Left ventricle myocardium inferior (tissue), 1 donor: ENCODE measurements at places on chromosomes 16 and 17. TPM values are rescaled to one million over a fixed set of nuclear protein-coding genes. Genes with fewer than 3 reads are reported as not detected.

The PRSS27 gene
- 0.11 TPM for total RNA-seq

The CCL7 gene
- not detected for total RNA-seq

The NUBP1 gene
- 50.6 TPM for total RNA-seq

The AURKB gene
- 1.2 TPM for total RNA-seq

The HS3ST6 gene
- not detected for total RNA-seq

DNA sequence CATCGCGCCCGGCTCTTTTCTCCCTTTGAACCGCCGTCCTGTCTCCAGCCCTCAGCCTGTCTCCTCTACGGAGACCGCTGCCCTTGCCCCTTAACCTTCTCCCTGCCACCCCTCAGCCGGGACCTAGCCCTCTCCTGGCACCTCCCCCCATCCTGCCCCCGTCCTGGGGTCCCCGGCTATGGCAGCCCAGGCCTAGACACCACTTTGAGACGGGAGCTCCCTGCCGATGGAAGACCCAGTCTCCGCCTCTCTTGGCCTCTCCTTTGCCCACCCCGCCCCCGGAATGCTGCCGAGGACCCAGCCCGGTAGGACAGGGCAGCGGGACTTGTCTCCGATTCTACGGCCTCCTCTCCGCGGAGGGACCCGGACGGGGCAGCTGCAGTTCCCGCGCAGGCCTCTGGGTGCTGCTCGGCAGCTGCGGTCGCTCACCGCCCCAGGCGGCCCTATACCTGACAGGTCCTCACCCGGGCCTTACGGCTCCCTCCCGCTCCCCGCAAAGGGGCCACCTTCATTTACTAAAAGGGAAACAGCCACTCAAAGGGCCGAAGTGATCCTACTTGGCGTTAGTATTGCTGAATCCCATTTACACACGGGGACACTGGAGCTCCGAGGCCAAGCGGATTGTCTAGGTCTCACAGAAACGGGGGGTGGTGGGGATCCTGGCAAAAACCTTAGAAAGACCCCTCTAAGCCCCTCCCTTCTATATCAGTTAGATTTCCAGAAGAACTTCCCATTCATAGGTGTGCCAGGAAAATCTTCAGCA, 32.6 kb upstream of the TAC4 start:
- no peaks in the 10 kb centered on the region for H3K36me3 ChIP-seq
- peaks cover 7% of the 10 kb centered on the region for H3K4me1 ChIP-seq
- H3K4me3 ChIP-seq = peak overlapping the region; percentile 30
- peak; percentile 58 for DNase-seq

GRCh38 chr16:71339236-71340171, 19.0 kb upstream of the CALB2 start:
- DNase-seq = no peak
- no peaks in the 10 kb centered on the region for H3K36me3 ChIP-seq
- H3K4me3 ChIP-seq = no peak overlapping the region
- no peaks in the 10 kb centered on the region for H3K4me1 ChIP-seq

GRCh38 chr17:12722282-12722681, 56.6 kb downstream of the MYOCD start:
- peaks cover 18% of the 10 kb centered on the region for H3K36me3 ChIP-seq
- no peak overlapping the region for H3K4me3 ChIP-seq
- H3K27ac ChIP-seq = peak overlapping the region; percentile 28

GRCh38 chr17:46780003-46780373, 38.5 kb downstream of the WNT3 start:
- H3K27me3 ChIP-seq = peaks cover 38% of the 10 kb centered on the region
- DNase-seq = no peak
- H3K36me3 ChIP-seq = no peaks in the 10 kb centered on the region
- H3K4me1 ChIP-seq = no peaks in the 10 kb centered on the region

DNA sequence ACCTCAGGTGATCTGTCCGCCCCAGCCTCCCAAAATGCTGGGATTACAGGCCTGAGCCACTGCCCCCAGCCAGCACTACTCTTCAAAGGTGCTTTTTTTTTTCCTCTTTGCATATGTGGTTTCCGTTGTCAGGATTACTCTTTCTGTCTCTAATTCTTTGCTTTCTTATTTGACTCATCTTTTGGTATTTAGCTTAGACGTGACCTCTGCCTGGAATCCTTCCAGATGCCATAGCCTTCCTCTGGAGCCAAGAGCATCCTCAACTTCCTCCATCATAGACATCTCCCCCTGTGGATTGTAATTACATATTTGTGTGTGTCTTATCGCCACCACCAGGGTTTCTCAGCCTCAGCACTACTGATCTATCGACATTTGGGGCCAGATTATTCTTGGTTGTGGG, 84.4 kb upstream of the XYLT1 start:
- DNase-seq = no peak
- H3K27ac ChIP-seq = no peak overlapping the region
- H3K4me3 ChIP-seq = no peak overlapping the region
- H3K27me3 ChIP-seq = peaks cover 82% of the 10 kb centered on the region
- H3K36me3 ChIP-seq = no peaks in the 10 kb centered on the region
- no peaks in the 10 kb centered on the region for H3K4me1 ChIP-seq

DNA sequence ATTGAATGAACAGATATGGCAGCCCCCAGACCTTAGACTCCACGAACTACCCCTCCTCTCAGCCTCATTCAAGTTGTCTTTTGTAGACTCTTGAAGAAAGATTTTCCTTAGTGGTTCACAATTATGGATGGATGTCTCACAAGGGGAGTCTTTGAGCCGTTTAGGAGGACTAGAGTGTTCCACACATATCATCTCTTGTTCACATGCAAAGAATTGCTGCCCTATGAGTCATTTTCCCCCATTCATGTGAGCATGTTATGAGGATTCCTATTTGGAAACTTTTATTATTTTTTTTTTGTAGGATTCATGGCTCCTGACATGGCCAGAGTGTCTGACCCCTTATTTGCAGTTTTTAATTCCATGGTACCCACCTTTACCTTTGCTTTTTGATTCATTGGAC, 237.1 kb downstream of the SHISA9 start:
- DNase-seq = no peak
- H3K27me3 ChIP-seq = no peaks in the 10 kb centered on the region
- H3K4me1 ChIP-seq = no peaks in the 10 kb centered on the region

DNA sequence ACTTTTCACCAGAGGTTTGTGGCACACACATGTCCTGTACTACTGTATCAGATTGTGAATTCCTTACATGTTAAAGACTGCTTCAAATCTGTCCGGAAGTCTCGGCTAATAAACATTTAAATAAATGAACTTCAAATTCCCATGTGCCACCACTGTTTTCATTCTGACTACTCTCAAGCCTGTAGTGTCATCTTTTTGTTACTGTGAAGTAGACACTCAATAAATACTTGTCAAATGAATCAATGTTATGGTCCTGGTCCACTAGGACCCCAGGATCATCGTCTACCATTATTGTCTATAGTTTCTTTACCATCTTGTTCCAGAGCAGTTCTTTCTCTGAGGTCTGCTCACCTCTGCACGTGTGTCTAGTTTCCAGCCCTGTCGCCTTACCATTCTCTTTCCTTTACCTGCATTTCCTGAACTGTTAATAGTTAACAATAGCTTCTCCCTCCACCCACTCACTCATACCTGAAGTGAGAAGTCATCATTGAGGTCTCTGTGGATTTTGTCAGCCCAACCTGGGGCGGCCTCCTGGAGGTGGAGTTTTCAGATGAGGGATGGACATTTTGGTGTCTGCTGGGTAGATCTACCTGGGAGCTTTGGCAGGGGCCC, 333.0 kb downstream of the SEC14L1 start:
- no peaks in the 10 kb centered on the region for H3K27me3 ChIP-seq
- H3K36me3 ChIP-seq = no peaks in the 10 kb centered on the region
- no peak for DNase-seq
- peaks cover 93% of the 10 kb centered on the region for H3K4me1 ChIP-seq
- no peak overlapping the region for H3K4me3 ChIP-seq
- peak overlapping the region; percentile 84 for H3K27ac ChIP-seq

- no peak for DNase-seq
- H3K4me3 ChIP-seq = no peak overlapping the region
- H3K4me1 ChIP-seq = peaks cover 20% of the 10 kb centered on the region
- H3K27me3 ChIP-seq = no peaks in the 10 kb centered on the region
- no peak overlapping the region for H3K27ac ChIP-seq
- peaks cover 12% of the 10 kb centered on the region for H3K36me3 ChIP-seq
These were observed 31.0 kb downstream of the AXIN1 start for GRCh38 chr16:321532-321931.

DNA sequence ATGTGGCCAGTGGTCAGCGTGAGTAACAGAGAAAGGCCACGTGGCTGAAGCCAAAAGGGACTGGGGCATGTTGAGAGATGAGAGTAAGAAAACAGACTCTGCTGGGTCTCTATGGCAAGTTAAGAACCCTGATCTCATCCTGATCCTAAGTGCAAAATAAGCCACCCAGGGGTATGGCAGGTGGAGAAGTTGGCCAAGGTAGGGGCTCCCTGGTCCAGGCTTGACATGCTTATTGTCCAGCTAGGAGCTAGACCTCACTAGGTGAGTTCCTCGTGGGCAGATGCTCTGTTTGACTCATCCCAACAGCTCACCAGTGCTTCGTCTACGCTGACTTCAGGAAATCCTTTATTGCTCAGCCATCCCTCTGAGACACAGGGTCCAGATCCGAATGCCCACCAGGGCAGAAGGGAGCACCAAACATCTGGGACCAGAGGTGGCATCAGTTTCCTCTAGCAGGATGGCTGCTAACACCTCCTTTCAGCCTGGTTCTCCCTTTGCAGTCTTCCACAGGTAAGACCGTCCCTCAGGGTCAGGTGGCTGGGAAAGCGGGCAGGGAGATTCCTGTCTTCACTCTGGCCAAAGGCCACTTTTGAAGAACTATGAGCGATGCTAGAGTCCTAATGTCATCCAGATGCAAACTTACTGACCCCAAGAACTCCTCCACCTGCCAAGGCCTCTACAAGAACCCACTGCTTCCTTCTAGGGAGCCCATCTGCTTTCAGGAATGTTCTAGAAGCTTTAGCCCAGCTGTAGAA, 99.5 kb downstream of the CDYL2 start:
- H3K27me3 ChIP-seq = no peaks in the 10 kb centered on the region
- DNase-seq = no peak
- H3K36me3 ChIP-seq = no peaks in the 10 kb centered on the region
- no peaks in the 10 kb centered on the region for H3K4me1 ChIP-seq
- H3K27ac ChIP-seq = no peak overlapping the region

GRCh38 chr16:46862555-46863447, 21.4 kb upstream of the GPT2 start:
- no peak for DNase-seq
- H3K4me1 ChIP-seq = no peaks in the 10 kb centered on the region
- no peak overlapping the region for H3K27ac ChIP-seq
- no peaks in the 10 kb centered on the region for H3K36me3 ChIP-seq
- H3K27me3 ChIP-seq = no peaks in the 10 kb centered on the region

DNA sequence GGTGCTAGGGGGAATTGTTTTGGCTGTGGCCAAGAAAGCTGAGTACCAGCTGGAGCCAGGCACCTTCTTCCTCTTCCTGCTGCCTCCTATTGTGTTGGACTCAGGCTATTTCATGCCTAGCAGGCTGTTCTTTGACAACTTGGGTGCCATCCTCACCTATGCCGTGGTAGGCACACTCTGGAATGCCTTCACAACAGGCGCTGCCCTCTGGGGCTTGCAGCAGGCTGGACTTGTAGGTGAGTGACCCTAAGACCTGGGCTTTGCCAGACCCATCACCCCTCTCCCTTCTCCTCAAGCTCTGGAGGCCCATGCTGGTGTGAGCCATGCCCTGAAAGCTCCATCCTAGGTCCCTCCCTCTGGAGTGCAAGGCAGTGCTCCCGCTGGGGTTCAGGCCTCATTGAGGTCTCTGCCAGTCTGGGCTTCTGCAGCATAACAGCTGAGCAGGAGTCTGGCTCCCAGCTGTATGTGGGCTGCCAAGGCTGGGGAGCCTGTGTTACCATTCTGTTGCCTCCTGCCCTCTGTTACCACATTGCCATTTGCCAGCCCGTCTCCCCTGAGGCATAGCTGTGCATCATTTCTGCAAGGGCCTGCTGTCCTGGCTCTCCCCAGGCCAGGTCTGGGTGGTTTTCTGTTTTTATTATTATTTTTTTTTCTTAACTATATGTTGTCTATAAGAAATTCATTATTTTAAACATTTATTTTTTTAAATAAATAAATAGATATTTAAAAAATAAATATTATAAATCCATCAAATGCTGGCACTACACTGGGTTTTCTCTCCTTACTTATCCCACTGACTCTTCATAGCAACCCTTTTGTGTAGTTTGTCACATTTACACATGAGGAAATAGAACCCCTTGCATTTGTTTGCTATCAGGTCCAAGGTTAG, 4.1 kb downstream of the SLC9A5 start:
- H3K36me3 ChIP-seq = no peaks in the 10 kb centered on the region
- no peak overlapping the region for H3K27ac ChIP-seq
- peaks cover 15% of the 10 kb centered on the region for H3K27me3 ChIP-seq

- no peak for DNase-seq
- H3K27me3 ChIP-seq = no peaks in the 10 kb centered on the region
- H3K4me1 ChIP-seq = no peaks in the 10 kb centered on the region
- H3K4me3 ChIP-seq = no peak overlapping the region
- no peak overlapping the region for H3K27ac ChIP-seq
These were observed 199.9 kb downstream of the MAF start for GRCh38 chr16:79400462-79401149.

DNA sequence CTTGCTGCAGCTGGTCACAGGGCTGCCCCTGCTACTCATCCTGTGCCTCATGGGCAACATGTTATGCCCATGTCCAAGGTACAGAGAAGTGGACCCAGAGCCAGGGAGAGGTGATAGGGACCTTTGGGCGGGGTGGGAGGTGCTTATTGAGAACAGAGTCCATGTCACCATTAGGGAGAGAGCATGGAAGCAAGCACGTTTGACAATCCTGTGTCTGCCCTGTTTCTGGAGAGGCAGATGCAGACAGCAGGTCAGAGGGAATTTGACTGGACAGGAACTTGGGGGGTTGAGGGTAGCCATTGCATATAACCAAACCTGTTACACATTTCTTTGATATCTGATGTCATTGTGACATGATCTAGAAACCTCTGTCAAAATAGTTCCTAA, 14.3 kb upstream of the ARL4D start:
- no peak for DNase-seq
- no peak overlapping the region for H3K27ac ChIP-seq
- H3K27me3 ChIP-seq = no peaks in the 10 kb centered on the region
- H3K4me3 ChIP-seq = no peak overlapping the region
- peaks cover 19% of the 10 kb centered on the region for H3K4me1 ChIP-seq
- H3K36me3 ChIP-seq = no peaks in the 10 kb centered on the region
